ENCODE measurements at places on chromosomes 13 and 19.

DNA sequence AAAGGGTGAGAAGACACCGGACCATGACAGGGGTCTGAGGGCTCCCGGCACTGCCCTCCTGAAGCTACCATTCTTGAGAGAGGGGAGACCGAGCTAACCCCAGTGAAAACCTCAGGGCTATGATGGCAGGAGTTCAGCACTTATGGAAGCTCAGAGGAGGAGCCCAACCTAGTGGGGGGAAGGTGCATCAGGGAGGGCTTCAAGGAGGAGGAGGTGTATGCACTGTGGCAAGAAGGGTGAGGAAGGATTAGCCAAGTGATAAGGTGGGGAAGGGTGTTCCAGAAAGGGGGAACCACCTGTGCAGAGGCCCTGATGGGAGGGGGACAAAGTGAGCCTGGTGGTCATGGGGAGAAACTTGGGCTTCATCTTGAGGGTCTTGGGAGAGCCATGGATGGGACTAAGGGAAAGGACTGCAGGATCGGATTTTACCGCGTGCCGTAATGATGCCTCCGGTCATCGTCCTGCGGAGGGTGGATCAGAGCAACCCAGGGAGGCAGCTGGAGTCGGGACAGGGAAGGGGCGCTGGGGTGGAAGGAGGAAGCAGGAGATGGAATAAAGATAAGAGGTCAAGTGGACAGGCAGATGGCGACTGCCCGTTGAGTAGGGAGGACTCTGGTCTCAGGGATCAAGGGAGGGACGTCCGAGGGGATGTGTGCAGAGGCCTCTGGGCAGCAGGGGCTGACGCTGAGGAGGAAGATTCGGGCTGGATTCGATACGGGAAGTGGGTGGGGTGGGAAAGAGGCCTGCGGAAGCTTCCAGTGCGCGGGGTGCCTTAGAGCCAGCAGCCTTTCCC, 13.3 kb upstream of the PSMD8 start:
- DNase-seq, result no peak

DNA sequence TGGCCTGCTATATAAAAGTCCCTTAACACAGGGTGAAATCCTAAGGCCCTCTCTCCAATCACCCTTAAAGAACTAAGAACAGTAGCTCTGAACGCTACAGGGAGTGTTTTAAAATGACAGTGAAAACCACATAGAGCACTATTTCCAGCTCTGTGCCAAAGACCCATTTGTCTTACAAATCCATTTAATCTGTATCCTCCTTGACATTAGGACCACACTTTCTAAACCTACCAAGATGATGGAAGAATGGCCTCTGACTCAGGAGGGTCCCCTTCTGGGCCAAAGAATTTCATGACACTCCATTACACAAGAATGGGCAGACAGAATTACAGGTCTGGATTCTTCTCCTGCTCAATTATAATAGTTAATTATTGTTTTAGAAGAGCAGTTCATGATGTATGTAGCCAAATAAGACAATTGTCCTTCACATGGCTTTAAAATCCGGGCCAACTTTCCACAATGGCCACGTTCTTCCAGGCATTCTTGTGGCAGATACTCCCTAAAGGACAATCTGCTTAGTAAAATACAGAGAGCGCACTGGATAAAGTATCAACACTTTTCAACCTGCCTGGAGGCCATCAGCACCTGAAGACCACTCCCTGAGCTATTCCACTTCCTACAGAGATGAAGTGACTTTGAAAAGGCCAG, 61.0 kb downstream of the STK24 start:
- DNase-seq, result no peak

GRCh38 chr19:41367848-41368301, 3.9 kb upstream of the B9D2 start:
- no peak for DNase-seq

DNA sequence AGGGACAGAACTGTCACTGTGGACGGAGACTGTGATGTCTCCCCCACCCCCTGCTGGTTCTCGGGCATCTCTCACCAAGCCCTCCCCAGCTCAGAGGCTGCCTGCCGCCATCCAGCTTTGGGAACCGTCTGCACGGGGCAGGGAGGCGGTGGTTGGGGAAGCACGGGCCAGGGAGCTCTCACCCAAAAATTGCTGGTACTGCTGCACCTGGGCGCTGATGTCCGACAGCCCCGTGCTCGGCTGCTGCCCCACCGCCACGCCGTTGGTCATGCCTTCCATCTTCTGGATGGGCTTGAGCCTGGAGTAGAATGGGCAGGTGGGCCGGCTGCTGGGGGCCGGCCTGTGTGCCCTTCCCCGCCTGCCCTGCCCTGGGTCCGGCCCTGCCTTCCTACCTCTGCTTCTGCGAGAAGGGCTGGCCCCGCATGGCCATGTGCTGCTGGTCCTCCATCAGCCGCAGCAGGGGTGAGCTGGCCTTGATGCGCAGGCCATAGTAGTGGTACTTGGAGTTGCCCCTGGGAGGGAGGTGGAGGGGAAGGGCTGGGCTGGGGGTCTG, 16.1 kb downstream of the DCAF15 start:
- DNase-seq, result no peak

DNA sequence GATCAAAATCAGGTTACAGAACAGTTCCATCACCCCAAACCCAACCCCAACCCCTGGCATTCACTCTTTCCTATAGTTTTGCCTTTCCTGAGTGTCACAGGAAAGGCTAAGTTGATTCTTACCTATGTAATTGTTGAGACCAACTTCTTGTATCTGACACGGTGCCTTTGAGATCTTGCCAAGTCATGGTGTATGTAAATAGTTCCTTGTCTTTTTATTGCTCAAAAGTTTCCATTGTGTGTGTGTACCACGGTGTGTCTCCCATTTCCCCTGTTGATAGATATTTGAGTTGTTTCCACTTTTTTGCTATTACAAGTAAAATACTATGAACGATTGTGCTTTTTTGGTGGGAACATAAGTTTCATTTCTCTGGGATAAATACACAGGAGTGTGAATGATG, 3.3 kb upstream of the IGFL2 start:
- DNase-seq, result no peak

- no peak for DNase-seq
These were observed 35.6 kb downstream of the EFNB2 start for GRCh38 chr13:106499896-106500295.

GRCh38 chr13:106566641-106567473, 1.1 kb downstream of the ARGLU1 start:
- DNase-seq, result peak; percentile 66

GRCh38 chr13:94878602-94879165, 166.3 kb upstream of the SOX21 start:
- DNase-seq, result no peak
